ENCODE measurements at places on chromosomes 16 and 17.

GRCh38 chr17:64786337-64786736 is 124.2 kb upstream of the SMURF2 start:
- DNase-seq = no peak

DNA sequence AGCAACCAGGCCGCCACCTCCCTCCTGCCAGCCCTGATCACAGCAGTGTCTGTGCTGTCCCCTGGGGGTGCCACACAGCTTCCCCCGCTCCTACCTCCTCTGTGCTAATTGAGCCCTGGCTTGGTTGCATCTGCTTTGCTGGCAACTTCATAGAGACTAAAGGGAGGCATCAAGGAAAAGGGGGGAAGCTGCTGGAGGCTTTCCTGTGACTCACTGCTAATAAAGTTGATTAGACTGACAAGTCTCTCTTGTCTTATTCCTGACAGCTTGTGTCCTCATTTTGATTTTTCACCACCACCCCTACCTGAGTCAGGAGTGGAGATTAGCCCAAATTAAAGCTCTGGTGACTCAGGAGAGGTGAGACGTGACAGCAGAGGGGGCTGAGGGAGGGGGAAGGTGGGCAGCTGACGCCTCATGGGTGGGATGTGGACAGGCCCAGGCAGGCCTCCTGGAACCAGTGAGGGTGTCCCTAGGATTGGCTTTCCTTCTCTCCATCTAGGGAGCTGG is 310.0 kb downstream of the CBLN1 start:
- DNase-seq = no peak

GRCh38 chr17:2051061-2051932 is 3.6 kb upstream of the HIC1 start:
- DNase-seq = no peak

- no peak for DNase-seq
Measured at GRCh38 chr17:78784352-78784751, 2.3 kb upstream of the CYTH1 start.

DNA sequence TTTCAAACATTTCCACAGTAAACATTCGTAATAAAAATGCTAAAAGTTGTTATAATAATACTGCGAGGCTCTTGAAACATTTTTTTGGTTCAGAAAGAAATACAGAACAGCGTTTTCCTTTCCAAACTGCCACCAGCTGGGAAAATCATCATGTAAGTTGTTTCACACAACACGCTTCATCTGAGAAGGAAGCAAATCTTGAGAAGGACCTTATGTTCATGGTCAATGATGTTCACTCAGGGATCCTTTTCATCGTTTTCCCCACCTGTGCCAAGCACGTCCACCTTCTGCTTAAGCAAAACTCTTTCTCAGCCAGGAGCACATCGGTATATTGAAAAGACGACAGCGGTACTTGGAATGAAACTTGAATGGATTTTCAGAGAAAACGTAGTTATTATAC is 274.5 kb upstream of the ELAC2 start:
- no peak for DNase-seq
